ENCODE measurements at places on chromosomes 3 and 15.

GRCh38 chr3:106341586-106342162, 472.9 kb upstream of the CBLB start:
- no peaks in the 10 kb centered on the region for H3K4me1 ChIP-seq
- no peaks in the 10 kb centered on the region for H3K27me3 ChIP-seq
- DNase-seq = no peak

GRCh38 chr3:72386327-72387000, 461.8 kb downstream of the SHQ1 start:
- no peaks in the 10 kb centered on the region for H3K4me1 ChIP-seq
- no peak overlapping the region for H3K27ac ChIP-seq
- H3K27me3 ChIP-seq = no peaks in the 10 kb centered on the region
- H3K4me3 ChIP-seq = no peak overlapping the region
- no peak for DNase-seq
- no peaks in the 10 kb centered on the region for H3K36me3 ChIP-seq

DNA sequence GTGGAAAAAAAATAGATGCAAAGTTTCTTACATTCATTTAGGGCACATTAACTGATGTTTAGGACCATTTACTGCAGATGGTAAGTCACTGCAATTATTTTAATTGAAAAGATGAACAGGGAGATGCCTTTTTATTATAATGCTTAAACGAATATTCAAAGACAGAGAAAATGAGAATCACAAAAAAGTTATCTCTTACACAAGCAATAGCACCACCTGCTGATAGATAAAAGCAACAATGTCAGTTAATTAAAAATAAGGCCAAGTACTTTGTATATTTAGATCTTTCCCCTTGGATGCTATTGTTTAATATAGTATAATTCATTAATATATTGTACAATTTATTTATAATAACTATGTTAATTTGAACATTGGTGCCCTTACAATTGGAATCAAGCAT, 55.9 kb downstream of the IFT80 start:
- H3K4me3 ChIP-seq = no peak overlapping the region
- DNase-seq = no peak
- no peaks in the 10 kb centered on the region for H3K36me3 ChIP-seq
- H3K27ac ChIP-seq = no peak overlapping the region
- no peaks in the 10 kb centered on the region for H3K4me1 ChIP-seq

DNA sequence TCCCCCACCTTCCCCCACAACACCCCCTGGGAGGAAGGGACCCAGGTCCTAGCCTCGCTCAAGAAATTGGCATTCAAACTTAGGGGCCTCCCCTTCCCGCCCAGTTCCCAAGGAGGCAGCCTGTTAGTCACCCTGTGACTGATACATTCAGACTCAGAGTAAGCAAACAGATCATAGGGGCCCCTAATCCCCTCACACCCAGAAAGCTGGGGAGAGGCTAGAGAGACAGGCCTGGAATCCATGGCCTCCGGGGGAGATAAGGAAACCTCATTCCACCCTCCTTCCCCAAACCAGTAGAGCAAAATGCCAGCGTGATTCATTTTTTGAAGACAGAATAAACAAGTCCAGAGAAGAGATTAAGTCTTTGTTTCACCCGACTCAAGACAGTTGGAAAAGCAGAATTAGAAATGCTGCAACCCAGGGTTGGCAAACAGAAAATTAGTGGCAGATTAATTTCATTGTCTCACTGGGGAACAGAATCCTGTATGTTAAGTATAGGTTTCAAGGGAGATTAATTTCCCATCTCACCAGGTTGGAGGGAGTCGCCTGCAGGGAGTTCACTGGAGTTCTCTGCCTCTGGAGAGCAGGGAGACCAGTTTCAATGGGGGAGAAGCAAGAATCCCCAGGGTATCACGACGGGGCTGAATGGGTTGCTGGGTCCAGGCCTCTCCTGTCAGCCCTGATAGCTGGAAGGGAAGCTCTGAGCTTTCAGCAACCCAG, 268.3 kb downstream of the UACA start:
- peaks cover 73% of the 10 kb centered on the region for H3K4me1 ChIP-seq
- peak overlapping the region; percentile 92 for H3K27ac ChIP-seq
- no peaks in the 10 kb centered on the region for H3K36me3 ChIP-seq
- DNase-seq = peak; percentile 80

GRCh38 chr3:39903253-39903652, 93.8 kb downstream of the MYRIP start:
- DNase-seq = no peak
- no peaks in the 10 kb centered on the region for H3K4me1 ChIP-seq
- H3K27ac ChIP-seq = no peak overlapping the region

- no peaks in the 10 kb centered on the region for H3K27me3 ChIP-seq
- no peaks in the 10 kb centered on the region for H3K4me1 ChIP-seq
- no peak overlapping the region for H3K4me3 ChIP-seq
- no peak overlapping the region for H3K27ac ChIP-seq
Measured at GRCh38 chr15:35843498-35843897, 297.5 kb upstream of the DPH6 start.

DNA sequence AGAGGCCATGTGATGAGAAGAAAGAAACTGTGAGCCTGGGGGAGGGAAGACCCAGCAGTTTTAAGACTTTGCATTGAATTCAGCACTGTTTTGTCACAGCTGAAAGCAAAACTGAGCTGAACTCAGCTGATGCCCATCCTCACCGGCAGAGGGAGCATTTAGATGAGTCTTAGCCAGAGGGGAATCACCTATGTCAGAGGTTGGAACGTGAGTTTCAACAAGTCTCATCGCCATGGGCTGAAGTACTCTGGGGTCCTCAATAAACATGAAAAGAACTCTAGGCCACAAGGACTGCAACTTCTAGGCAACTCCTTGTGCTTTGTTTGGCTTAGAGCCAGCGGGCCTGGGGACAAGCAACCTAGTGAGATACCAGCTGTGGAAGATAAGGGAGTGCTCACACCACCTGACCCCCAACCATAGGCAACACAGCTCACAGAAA, 324.5 kb downstream of the TBL1XR1 start:
- DNase-seq = peak; percentile 48
- no peaks in the 10 kb centered on the region for H3K36me3 ChIP-seq
- H3K4me1 ChIP-seq = no peaks in the 10 kb centered on the region
- no peaks in the 10 kb centered on the region for H3K27me3 ChIP-seq
- H3K4me3 ChIP-seq = no peak overlapping the region

DNA sequence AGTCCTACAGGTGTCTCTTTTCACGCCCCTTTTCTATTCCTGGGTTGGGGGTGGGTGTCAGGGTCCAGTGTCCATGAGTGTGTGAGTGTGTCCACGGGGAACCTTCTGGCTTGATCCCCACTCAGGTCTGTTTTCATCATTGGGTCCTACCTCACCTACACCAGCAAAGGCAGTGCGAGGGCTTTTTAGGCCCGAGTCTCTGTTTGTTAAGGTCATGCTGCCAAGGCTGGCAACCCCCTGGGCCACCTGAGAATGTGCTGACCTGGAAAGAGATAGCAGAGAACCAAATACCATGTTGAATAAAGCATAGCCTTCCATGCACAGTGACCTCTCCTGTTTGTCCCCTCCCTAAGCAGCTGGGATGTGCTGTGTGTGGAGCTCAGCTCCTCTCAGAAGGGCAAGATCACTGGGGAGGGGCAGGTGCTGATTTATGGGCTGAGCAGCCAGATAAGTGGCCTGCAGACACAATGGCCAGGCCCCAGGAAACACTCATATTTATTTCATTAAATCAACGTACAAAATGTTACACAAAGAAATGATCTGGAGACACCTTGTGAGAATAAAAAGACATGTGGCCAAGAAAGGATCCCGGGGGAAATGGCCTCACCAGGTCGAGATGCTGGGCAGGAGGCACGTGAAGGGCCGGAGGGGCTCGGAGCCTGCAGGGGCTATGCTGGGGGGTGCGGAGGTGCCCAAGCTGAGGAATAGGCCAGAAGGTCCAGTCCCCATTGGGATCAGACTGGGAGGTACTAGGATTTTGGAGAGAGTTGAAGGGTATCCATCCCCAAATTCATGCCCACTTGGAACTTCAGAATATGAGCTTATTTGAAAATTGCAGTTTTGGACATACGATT, 36.1 kb downstream of the RAB6B start:
- DNase-seq = no peak
- H3K4me3 ChIP-seq = no peak overlapping the region
- H3K27me3 ChIP-seq = no peaks in the 10 kb centered on the region
- H3K36me3 ChIP-seq = no peaks in the 10 kb centered on the region
- no peak overlapping the region for H3K27ac ChIP-seq

DNA sequence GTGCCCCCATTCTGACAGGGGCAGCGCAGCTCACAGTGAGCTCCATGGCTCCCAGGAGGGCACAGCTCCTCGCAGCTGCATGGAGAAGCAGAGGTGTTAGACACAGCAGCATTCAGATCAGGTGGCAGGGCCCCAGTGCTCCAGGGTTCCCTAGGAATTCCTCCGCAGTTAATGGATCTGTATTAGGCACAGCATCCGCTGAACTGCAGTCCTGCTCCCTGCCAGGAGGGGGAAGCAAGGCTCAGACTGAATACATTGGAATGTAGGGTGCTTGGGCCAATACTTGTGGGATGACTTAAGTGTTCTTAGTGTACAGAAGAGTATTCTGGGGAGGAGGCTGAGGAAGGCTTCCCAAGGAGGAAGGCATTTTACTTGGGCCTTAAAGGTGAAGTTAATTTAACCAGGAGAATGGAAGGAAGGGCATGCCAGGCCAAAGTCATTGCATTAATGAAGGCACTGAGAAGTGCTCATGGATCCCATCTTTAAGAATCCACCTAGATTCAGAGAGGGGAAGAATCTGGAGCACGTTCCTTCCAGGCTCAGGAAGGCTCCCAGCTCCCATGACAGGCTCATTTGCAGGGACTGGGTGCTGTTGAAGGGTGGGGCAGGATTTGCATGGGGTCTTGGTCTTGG, 111.6 kb downstream of the RAB11A start:
- H3K27ac ChIP-seq = no peak overlapping the region
- no peak overlapping the region for H3K4me3 ChIP-seq
- peaks cover 9% of the 10 kb centered on the region for H3K27me3 ChIP-seq
- DNase-seq = peak; percentile 5
- H3K4me1 ChIP-seq = no peaks in the 10 kb centered on the region

DNA sequence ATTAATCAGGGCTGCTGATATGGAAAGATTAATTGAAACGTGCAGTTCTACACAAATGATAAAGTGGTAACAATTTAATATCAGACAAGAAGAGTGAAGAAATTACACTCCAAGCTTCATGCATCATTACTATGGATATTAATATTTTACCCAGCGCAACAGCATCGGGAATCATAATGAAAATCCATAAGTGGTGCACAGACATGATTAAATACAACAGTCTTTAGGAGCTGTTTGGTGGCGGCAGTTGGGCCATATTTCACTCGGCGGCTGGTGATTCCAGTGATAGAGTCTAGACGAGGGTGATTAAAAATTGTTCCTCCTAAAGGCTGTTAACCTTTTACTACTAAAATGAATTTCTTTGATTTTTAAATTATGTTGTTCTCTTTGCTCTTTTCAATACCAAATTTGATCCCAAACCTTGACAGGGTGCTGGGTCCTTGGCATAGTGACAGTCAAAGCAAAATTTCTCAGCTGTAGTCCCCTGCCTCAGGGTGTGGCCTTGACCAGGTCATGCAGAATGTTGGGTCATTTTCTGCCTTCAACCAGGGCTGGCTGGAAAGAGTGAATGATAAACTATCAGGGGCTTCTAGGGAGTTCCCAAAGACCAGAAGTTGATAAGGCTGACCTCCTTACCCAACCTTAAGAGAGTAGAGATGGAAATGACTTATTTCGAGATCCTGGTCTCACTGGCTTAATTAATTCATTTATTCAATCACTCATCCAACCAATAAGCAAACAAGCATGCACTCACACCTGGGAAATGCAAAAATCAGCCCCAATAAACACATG, 392.0 kb downstream of the IL20RB start:
- H3K27ac ChIP-seq = no peak overlapping the region
- H3K27me3 ChIP-seq = no peaks in the 10 kb centered on the region
- H3K36me3 ChIP-seq = no peaks in the 10 kb centered on the region
- DNase-seq = no peak
- H3K4me1 ChIP-seq = no peaks in the 10 kb centered on the region
- H3K4me3 ChIP-seq = no peak overlapping the region

DNA sequence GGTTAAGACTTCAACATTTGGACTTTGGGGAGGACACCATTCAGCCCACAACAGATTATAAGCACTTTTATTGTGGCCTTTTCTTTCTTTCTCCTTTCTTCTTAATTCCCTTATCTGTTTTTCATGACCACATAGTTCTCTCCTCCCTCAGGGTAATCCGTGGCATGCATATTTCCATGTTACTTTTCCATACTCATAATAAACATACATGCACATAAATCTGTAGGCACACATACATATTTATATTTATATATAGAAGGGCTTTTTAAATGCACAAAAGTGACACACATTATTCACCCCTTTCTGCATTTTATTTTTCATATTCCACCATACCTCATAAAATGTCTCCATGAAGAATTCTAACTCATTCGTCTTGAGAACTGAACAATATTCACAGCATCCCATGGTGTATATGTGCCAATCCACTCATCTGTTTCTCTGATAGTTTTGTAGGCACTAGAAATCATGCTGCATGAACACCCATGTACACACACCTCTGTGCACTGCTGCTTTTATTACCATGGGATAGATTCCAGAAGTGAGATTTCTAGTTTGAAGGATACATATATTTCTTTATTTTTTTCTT, 38.1 kb upstream of the GADL1 start:
- H3K4me3 ChIP-seq = no peak overlapping the region
- no peaks in the 10 kb centered on the region for H3K27me3 ChIP-seq
- no peaks in the 10 kb centered on the region for H3K4me1 ChIP-seq
- no peaks in the 10 kb centered on the region for H3K36me3 ChIP-seq
- DNase-seq = no peak

DNA sequence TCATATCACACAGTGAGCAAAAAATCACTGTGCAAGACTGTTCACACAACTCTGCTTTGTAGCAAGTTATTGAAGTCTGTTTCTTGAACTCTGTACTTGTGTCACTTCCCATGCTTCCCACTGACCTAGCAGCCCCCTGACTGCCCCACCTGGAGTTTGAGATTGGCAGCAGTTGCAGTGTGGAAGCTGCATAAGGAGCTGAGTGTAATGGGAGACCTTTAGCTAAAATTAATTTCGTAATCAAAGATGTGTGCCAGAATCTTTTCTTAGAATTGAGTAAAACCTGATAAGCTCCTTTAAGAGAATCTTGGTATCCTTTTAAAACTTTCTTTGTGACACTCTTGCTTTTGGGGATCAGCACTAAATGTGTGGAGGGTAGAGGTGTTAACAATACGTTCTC, 42.8 kb downstream of the NKIRAS1 start:
- H3K4me1 ChIP-seq = 0 out of 2 replicates have a peak, but pooled peaks cover 6% of the 10 kb centered on the region
- DNase-seq = no peak
- no peaks in the 10 kb centered on the region for H3K27me3 ChIP-seq

GRCh38 chr3:9125278-9125951, 124.0 kb downstream of the SRGAP3 start:
- H3K36me3 ChIP-seq = no peaks in the 10 kb centered on the region
- H3K4me1 ChIP-seq = no peaks in the 10 kb centered on the region
- no peak overlapping the region for H3K4me3 ChIP-seq
- no peak for DNase-seq

- no peak overlapping the region for H3K27ac ChIP-seq
- H3K4me1 ChIP-seq = no peaks in the 10 kb centered on the region
- H3K27me3 ChIP-seq = no peaks in the 10 kb centered on the region
- H3K36me3 ChIP-seq = no peaks in the 10 kb centered on the region
Measured at GRCh38 chr3:171028025-171028778, 1.7 kb upstream of the SLC2A2 start.

Data from Panc1 (cell line).